Activated CD4-positive, alpha-beta T cell treated with anti-CD3 and anti-CD28 coated beads for 24 hours (primary cell): ENCODE measurements at places on chromosomes 6 and 20.

DNA sequence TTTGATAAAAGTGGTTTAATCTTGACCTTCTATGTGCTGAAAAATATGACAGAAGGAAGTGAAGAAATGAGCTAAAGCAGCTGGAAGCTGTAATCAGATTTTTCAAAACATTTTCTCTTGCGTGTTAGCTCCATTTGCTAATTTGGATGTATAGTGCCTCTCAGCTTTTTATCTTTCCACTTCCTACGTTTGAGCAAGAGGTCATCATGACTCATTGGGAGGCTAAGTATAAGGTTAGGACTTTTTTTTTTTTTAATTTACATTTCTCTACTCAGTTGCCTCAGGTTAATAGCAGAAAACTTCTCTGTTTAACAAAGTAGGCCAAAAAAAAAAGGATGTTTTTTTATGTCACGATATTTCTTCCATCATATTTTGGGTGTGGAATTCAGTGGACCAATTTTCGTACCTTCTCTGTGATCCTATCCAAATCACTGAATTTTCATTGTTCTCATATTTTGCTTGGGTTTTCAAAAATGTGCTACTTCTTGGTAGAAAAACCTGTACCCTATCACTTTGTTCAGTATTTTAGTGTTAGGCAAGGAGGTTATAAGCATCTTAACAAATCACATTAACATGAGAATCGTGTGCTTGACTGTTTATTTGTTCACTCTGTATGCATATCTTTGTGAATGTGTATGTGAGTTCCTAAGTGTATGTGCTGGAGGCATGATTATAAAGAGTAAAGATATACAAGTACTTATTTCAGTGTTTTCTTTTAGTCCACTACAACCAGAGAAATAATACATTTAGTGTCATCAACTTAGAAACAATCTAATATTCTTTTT lies 1028.3 kb upstream of the EYS start:
- no peak for DNase-seq

- DNase-seq: no peak
These were observed 368.0 kb downstream of the QKI start for GRCh38 chr6:163782436-163783003.

DNA sequence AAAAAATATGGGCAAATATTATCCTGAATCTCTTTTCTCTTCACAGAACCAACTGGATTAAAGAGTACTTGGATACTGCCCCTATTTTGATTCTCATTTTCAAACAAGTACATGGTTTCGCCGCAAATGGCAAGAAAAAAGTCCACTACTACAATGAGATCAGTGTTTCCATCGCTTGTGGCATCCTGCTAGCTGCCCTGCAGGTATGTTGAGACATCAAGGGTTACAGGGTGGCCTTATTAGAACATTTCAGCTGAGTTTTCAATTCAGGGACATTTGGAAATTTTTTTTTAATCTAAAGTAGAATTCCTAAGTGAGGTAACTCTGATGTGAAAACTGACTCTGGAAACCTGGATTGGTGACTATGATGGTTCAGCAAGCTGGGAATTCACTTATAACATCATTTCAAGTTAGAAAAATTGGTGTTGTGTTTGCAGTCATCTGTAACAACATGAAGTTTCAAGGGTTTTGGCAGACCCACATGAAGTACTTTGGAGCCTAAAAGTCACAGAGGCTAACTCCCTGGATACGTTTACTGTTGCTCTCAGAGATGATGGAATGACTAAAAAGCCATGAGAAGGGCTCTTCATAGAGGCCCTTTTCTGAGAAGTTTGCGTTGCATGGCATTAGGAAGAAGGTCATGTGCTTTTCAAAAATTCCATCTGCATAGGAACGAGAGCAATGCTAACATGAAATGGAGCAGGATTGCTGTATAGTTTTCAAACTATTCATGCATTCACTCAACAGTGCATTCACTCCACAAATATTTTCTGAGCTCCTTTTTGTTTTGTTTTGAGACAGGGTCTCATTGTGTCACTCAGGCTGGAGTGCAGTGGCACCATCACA lies 25.5 kb downstream of the IYD start:
- no peak for DNase-seq

DNA sequence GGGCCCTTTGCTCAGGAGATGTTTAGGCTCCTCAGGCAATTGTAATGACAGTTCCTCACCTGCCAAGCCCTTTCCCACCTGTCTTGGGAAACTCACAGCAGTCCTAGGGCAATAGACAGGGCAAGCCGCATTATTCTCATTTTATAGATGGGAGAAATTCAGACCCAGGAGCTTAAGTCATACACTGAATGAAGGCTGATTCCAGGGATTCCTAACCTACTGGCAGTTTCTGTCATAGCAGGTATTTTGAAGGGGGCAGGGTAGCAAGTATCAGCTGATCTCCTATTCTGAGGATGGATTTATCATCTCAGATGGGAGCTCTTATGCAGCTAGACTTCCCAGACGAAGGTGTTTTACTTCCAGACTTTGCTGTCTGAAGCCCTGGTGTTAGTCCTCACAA lies 61.4 kb upstream of the MYL9 start:
- no peak for DNase-seq

- no peak for DNase-seq
These were observed 27.6 kb downstream of the TREML4 start for GRCh38 chr6:41255638-41256246.

DNA sequence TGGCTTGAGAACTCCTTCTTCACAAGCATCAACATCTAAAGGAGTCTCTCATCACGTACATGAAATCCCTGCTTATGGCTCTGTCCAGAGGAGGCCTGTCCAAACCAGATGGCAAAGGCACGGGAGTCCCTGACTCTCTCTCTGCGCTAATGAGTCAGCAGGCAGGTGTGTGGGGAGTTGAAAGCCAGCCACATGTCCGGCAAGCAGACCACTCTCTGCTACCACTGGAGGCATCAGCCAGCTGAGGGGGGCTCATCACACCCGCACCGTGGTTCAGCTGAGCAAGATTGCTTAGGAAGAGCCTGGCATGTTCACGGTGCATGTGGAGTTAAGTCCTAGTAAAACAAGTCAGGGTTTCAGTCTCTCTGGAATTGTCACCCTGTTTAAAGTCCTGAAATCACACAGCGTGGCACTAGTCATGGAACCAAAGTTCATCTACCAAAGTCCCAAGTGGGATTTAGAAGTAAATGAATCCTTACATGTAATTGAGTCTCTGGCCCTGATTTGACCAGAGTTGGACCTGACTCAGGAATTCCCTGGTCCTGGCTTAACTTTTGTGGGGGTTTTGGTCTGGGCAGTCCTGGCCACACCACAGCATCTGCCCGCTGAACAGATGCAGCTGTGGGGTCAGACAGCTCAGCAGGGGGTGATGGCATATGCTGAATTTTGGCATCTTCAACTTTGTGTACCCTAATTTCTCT lies 155.2 kb upstream of the RIN2 start:
- DNase-seq: no peak

GRCh38 chr6:70667256-70667710 lies 400 bp upstream of the SMAP1 start:
- no peak for DNase-seq

DNA sequence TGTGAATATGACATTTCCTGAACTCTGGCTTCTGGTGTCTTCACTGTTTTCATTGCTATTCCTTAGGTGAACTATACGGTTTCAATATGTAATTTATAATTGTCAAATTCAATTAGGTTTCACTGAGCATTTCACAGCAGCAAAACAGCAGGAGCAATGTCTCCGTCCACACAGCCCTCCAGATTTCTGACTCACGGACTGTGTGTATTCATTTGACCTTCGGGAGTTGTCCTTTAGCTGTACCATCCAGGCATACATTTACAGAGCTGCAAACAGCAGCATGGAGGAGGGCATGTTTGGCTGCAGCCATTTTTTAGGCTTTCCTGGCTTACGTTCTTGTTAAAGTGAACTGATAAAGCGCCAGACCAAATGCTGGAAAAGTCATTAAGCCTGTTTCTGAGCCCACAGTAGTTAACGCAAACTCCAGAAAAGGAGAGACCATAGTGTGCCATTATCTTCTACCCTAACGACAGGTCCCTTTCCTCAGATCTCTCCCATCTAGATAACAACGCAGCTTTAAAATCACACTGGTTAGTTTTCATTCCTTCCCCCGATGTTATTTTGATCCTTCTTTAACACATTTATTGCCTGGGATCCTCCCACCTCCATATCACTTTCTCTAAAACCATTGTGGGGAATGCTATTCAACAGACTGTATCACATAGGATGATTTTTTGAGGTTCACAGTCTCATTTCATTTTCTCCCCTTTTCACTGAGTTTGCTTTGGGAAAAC lies 18.3 kb downstream of the FOXC1 start:
- no peak for DNase-seq

GRCh38 chr6:136147342-136147741 lies 102.8 kb downstream of the MTFR2 start:
- DNase-seq: no peak

- DNase-seq: no peak
These were observed 59.2 kb upstream of the CEP85L start for GRCh38 chr6:118710616-118711015.

- DNase-seq: no peak
These were observed 107.0 kb downstream of the HIVEP1 start for GRCh38 chr6:12119085-12119588.

GRCh38 chr6:159760602-159761057 lies 1.2 kb upstream of the ACAT2 start:
- no peak for DNase-seq

- no peak for DNase-seq
These were observed 329 bp upstream of the GPR6 start for GRCh38 chr6:109977791-109978173.
